Frontal cortex (tissue), 4 donors: ENCODE measurements at places on chromosomes 1 and 21. TPM values are rescaled to one million over a fixed set of nuclear protein-coding genes. Genes with fewer than 3 reads are reported as not detected.

GPR52 gene
- 2.9 TPM for total RNA-seq

PBX1 gene
- total RNA-seq = 197 TPM

CD53 gene
- 9.8 TPM for total RNA-seq

DPYD gene
- 51.4 TPM for total RNA-seq

GRCh38 chr1:213641312-213641711 is 346.5 kb upstream of the PROX1 start:
- no peak for DNase-seq

GRCh38 chr1:20640183-20640597 is 6.9 kb downstream of the PINK1 start:
- peak; percentile 59 for DNase-seq

GRCh38 chr1:172497230-172497629 is 35.7 kb upstream of the SUCO start:
- DNase-seq = no peak

GRCh38 chr1:119002028-119002686 is 14.0 kb upstream of the TBX15 start:
- DNase-seq = no peak

GRCh38 chr1:247332623-247333361 is 1.1 kb upstream of the ZNF496 start:
- peak; percentile 42 for DNase-seq

- DNase-seq = no peak
These were observed 26.3 kb upstream of the EPB41 start for GRCh38 chr1:28887835-28888682.

GRCh38 chr1:155048449-155049334 is 2.4 kb upstream of the ADAM15 start:
- DNase-seq = no peak

DNA sequence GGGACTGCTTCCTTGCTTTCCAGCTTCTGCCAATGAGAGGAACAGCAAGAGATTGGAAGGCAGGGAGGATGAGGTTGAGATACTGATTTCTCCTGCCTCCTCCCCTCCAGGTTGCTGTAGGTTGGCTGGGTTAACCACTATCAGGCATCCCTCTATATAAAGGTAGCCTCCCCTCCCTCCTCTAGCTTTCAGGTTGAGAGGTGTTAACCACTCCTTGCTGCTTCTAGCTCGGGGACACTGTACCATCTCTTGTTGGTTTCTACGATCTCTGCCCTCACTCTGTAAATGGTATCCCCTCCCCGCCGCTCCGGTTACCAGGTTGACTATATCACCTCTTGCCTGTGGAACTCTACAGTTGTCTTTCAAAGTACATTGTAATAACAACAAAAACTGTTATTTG is 16.7 kb downstream of the LPAR3 start:
- DNase-seq = no peak

- DNase-seq = no peak
These were observed 828 bp upstream of the RGS8 start for GRCh38 chr1:182685215-182685614.

- DNase-seq = no peak
These were observed 2.0 kb downstream of the MRPL24 start for GRCh38 chr1:156738916-156739315.

- DNase-seq = no peak
These were observed 14.4 kb downstream of the PHLDA3 start for GRCh38 chr1:201454608-201455007.

GRCh38 chr1:187938092-187938491 is 1109.3 kb downstream of the PLA2G4A start:
- no peak for DNase-seq
